Kidney (tissue), 22 donors: ENCODE measurements at places on chromosomes 4 and X.

DNA sequence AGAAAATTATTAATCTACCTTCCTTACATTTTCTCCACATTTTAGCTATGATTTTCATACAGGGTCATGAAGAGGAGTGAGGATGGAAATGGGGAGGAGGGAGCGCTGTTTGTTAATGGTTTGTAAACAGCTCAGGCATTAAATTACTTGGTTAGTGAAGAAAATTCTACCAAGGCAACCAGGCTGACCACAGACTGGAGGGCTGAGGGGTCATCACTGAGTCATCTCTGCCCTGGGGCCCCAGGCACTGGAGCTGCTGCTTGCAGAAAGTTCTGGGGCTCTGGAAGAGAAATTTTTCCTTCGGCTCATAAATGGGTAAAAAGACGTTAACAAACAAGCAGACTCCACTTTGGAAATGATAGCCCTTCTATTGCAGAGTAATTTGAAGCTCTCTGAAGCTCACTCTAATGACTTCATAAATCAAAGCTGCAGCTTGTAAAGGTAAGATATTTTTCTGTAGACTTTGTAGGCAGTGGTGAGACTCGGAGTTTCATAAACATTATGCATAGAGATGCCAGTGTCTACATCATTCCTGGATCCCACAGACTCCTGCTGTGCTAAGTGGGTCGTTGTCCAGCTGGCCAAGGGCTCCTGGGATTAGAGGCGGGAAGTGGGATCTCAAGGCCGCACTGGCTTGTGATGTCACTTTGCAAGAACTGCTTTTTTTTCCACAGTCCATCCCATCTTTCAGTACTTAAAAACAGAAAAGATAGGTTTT, 159.6 kb downstream of the PTTG2 start:
- peak; percentile 80 for DNase-seq

- DNase-seq = peak; percentile 83
These were observed 118.2 kb upstream of the KIT start for GRCh38 chr4:54539500-54540029.

DNA sequence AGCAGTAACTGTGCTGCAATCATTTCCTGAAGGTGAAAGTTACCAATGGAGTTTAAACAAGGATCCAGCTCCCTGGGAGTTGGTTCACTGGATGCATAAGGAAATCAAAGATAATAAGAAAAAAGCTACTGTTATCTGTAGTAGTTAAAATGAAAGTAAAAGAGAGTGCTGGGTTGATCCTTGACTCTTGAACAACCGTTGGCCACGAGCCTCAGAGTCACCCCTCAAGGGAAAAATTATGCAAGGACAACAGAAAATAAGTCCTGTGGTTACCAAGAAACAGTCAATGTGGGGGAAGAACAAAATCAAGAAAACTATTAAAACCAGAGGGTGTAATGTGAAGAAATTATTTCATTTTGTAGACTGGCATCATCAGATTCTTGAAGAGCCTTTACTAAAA, 49.7 kb upstream of the DDIT4L start:
- DNase-seq = no peak

DNA sequence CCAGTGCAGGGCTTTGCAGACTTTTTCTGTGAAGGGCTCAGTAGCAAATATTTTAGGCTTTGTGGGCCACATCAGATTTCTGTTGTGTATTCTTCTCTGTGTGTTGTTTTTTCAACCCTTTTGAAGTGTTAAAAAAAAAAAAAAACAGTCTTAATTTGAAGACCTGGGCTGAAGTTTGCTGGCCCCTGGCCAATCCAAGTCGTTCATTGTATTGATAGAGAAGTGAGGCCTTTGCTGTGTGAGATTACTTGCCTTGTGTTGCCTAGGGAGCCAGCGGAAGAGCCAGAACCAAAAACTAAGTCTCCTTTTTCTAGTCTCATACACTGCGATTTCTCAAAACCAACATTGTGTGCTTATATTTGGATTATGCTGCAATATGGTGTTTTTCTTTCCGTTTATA, 46.9 kb downstream of the MTM1 start:
- DNase-seq = no peak

- no peak for DNase-seq
These were observed 84.5 kb downstream of the CD99L2 start for GRCh38 chrX:150813922-150814321.

DNA sequence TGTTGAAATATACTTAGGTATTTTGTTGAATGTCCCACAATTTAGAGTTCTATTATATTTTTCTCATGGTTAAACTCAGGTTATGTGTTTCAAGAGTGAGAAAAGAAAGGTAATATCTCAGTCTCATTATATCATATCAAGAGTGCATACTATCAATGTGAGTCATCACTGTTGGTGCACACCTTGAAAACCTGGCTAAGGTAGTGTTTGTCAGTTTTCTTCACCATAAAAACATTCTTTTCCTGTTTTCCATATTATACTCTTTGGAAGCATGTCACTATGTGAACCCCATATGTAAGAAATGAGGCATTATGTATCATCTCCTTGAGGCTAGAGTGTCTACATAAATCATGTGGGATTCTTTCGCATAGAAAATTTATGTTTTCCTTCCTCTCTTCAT, 307.6 kb upstream of the CTSO start:
- no peak for DNase-seq

DNA sequence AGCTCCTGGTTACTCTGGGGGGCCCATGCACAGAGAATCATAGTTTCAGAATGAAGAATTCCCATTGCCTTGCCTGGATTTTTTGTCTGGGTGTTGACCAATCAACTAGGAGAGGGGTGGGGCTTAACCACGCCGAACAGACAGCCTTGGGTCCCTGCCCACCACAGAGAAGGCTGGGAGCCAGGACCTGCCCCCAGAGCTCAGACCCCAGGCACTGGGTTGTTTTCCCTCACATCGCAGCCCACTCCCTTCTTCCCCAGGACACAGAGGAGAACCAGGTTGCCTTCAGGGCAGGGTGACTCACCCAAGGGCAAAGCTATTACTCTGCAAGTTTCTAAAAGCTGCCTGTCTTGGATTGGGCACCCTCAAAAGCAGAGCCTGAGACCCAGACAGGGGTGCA, 23.3 kb upstream of the CRMP1 start:
- DNase-seq = no peak

DNA sequence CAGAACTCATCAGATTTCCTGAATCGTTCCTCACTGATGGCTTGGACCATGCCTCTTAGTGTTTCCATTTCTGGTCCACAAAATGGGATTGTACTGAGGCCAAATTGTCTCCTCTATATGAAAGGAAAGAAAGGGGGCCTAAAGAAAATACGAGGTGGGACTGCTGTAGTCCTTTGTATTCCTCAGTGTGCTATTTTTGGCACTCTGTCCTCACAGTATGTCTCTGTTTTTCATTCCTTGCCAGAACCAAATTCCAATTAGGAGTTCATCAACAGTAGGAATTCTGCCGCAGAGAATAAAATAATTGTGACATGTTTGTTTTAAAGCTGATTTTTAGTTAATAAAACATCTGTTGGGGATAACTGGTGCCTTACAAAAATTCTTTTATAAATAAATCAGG, 515.7 kb downstream of the SMARCA1 start:
- no peak for DNase-seq

GRCh38 chr4:169272265-169272886, 1.6 kb upstream of the SH3RF1 start:
- no peak for DNase-seq

DNA sequence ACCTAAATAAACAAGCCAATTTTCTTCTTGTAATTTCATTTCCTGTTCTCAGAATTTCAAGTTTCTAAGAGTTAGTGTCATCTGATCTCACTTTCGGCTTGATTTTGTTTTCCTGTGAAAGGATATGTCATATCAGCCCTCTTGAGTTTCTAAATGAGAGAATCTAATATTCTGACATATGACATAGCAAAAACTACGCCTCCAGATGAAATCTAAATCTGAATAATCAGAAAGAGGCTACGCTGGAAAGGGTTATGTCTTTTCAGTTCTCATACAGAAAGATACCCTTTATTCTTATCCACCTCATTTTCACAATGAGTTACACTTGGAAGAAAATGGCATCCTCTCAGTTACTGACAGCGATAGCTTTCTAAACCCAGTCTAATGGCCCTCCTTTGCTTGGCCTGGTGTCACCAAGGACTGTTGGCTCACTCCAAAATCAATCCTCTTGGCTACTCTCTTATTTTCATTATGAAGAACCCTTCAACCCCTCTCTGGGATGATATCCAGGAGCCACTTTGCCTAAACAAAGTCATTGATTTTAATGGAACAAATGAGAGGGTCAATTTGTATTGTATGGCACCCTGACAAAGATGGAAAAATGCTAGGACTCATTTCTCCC, 65.6 kb downstream of the ASB9 start:
- DNase-seq = no peak

DNA sequence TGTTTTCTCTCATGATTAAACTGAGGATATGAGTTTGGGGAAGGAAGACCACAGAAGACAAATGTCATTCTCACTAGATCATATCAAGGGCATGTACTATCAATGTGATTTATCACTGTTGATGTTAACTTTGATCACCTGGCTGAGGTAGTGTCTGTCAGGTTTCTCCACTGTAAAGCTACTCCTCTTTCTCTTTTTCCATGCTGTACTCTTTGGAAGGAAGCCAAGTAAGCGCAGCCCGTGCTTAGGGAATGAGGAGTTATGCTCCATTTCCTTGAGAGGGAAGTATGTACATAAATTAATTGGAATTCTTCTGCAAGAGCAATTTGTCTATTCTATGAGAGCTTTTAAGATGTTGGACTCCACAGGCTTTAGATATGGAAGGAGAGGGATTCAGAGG, 4.0 kb upstream of the KANTR start:
- DNase-seq = peak; percentile 49

GRCh38 chr4:123651066-123651465, 254.5 kb downstream of the SPRY1 start:
- no peak for DNase-seq

- no peak for DNase-seq
These were observed 404.2 kb downstream of the KCNIP4 start for GRCh38 chr4:21544415-21544814.

DNA sequence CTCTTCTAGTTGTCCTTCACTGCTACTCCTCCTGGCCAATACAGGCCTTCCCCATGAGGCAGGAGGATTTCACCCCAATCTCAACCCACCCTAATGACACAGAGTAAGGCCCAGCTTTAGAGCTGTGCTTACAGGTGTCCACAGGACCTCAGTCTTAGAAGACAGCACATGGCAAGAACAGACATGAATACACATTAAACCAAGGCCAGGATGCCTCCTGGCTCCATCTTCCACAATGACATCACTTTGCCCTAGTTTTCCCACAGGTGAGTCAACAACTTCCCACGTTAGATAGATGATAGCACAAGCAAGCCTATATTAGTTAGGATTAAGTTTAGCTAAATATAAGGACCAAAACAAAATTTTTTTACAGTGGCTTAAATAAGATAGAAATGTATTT, 63.8 kb upstream of the NOCT start:
- no peak for DNase-seq

DNA sequence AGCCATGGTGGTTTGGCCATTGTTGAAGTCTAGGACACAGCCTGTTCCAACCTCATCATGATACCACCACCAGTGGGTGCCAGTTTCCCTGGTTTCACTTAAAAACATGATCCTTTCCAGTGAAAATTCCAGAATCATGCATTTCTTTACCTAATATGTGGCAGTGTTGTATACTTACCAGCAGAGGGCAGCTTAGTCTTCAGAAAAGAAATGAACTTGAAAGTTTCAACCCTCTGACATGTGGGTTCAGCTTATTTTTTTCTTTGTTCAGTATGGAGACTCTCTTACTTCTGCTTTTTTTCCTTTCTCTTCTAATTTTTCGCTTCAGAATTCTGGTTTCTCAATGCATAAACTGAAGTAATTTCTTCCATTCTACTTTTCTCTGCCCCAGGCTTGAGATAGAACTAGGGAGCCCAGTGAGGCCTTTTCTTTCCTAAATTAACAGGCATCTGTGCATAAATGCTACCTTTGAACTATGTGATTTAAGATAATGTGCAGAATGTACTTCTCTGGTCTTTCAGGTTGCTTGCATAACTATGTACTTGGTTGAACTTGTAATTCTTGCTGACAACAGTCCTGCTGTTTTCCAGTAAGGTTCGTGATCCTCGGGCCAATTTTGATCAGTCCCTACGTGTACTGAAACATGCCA, 10.7 kb downstream of the LIAS start:
- peak; percentile 57 for DNase-seq

- no peak for DNase-seq
These were observed 494.1 kb downstream of the GABRG1 start for GRCh38 chr4:45629717-45630116.

GRCh38 chr4:102333787-102334186, 11.5 kb downstream of the SLC39A8 start:
- no peak for DNase-seq

DNA sequence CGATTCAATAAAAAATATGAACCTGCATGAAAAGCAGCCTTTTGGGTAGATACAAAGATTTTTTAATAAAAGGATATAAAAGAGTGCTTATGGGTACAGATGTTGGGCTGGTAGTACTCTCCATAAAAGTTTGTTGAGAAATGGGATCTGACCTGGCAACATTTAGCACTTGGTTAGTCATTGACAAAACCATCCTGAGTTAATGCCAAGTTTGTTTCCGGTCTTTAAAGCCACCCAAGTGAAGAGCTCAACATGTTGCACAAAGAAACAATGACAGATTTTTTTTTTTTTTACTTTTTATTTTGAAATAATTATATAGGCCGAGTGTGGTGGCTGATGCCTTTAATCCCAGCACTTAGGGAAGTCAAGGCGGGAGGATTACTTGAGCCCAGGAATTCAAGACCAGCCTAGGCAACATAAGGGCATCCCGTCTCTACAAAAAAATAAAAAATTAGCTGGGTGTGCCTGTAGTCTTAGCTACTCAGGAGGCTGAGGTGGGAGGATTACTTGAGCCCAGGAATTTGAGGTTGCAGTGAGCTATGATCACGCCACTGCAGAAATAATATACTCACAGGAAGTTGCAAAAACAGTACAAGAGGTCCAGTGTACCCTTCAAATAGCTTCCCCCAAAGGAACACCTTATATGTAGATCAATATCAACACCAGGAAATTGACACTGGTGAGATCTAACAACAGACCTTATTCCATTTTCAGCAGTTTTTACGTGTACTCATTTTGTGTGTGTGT, 16.6 kb downstream of the CHST7 start:
- peak; percentile 40 for DNase-seq

DNA sequence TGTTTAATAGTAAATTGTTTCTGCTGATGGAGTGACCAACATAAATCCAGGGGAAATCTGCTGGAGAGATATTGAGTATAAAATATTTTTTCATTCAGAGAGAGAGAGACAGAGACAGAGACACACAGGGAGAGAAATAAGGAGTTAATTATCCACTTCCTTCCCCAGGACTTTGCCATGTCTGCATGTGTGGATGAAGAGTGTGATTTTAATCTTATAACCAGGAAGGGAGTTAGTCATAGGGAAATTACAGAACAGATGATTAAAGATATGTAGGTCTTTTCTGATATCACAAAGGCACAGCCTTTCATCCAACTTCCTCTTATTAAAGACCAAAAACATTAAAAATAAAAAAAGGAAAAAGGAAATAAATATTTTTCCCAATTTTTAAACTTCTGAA, 526.3 kb downstream of the SPRY1 start:
- DNase-seq = no peak

DNA sequence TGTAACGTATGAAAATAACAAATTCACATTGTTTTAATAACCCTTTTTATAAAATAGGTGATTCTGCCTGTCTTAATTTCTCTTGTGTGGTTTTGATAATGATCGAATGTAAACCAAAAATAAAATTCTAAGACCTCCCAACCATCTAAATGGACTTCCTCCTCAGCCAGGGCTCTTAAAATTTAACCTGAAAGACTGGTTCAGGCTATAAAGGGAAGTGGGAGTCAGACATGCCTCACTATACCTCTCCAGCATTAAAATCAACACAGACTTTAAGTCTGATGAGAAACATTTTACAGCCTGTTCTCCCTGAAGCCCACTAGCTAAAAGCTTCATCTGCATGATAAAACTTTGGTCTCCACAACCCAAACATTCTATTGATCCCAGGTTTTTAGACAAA, 97.6 kb upstream of the STIM2 start:
- DNase-seq = peak; percentile 16
